ENCODE measurements at places on chromosomes 7 and 10.

GRCh38 chr10:1213252-1214070 is 157.3 kb downstream of the WDR37 start:
- no peaks in the 10 kb centered on the region for H3K4me1 ChIP-seq
- DNase-seq, result no peak
- H3K27ac ChIP-seq, result no peak overlapping the region
- H3K36me3 ChIP-seq, result no peaks in the 10 kb centered on the region

- H3K27ac ChIP-seq, result no peak overlapping the region
- no peaks in the 10 kb centered on the region for H3K27me3 ChIP-seq
- H3K4me3 ChIP-seq, result no peak overlapping the region
- no peaks in the 10 kb centered on the region for H3K36me3 ChIP-seq
- no peak for DNase-seq
Observed at GRCh38 chr7:159096736-159097581, 47.7 kb downstream of the VIPR2 start.

- H3K4me3 ChIP-seq, result no peak overlapping the region
- DNase-seq, result peak; percentile 56
- peaks cover 9% of the 10 kb centered on the region for H3K27me3 ChIP-seq
- H3K4me1 ChIP-seq, result no peaks in the 10 kb centered on the region
Observed at GRCh38 chr7:45881759-45882464, 6.4 kb upstream of the IGFBP1 start.

DNA sequence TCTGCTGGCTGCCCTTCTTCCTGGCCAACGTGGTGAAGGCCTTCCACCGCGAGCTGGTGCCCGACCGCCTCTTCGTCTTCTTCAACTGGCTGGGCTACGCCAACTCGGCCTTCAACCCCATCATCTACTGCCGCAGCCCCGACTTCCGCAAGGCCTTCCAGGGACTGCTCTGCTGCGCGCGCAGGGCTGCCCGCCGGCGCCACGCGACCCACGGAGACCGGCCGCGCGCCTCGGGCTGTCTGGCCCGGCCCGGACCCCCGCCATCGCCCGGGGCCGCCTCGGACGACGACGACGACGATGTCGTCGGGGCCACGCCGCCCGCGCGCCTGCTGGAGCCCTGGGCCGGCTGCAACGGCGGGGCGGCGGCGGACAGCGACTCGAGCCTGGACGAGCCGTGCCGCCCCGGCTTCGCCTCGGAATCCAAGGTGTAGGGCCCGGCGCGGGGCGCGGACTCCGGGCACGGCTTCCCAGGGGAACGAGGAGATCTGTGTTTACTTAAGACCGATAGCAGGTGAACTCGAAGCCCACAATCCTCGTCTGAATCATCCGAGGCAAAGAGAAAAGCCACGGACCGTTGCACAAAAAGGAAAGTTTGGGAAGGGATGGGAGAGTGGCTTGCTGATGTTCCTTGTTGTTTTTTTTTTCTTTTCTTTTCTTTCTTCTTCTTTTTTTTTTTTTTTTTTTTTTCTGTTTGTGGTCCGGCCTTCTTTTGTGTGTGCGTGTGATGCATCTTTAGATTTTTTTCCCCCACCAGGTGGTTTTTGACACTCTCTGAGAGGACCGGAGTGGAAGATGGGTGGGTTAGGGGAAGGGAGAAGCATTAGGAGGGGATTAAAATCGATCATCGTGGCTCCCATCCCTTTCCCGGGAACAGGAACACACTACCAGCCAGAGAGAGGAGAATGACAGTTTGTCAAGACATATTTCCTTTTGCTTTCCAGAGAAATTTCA is 1.7 kb downstream of the ADRB1 start:
- H3K36me3 ChIP-seq, result no peaks in the 10 kb centered on the region
- no peaks in the 10 kb centered on the region for H3K4me1 ChIP-seq
- DNase-seq, result peak; percentile 71
- peaks cover 77% of the 10 kb centered on the region for H3K27me3 ChIP-seq
